ENCODE measurements at places on chromosomes 7 and 10.

GRCh38 chr10:44897049-44897448 lies 14.1 kb upstream of the TMEM72 start:
- no peak for DNase-seq

- no peak for DNase-seq
Measured at GRCh38 chr10:31720546-31720945, 208.1 kb downstream of the ARHGAP12 start.

GRCh38 chr7:50531928-50532327 lies 33.3 kb downstream of the DDC start:
- no peak for DNase-seq

- no peak for DNase-seq
Measured at GRCh38 chr10:64283621-64284020, 762.4 kb downstream of the REEP3 start.

GRCh38 chr7:18167815-18168214 lies 140.2 kb upstream of the PRPS1L1 start:
- no peak for DNase-seq

DNA sequence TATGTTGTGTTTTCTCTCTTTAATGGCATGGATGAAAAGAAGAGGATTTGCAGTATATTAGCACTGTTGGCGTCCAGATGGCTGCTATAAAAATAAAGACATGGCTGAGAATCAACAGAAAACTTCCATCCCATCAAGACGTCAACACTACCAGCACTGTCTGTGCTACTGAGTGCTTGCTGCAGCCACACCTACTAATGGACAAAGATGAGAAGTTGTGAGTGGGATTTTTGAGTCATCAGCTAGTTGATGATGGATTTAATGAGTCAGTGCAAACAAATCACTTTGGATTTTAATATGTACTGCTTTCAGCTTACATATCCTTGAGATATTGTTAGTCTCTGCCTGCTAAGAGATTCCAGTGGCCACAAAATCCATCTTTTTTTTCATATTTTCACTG lies 631.0 kb upstream of the ANKRD30A start:
- no peak for DNase-seq

GRCh38 chr7:55515569-55516279 lies 56.6 kb downstream of the VOPP1 start:
- DNase-seq, result no peak

GRCh38 chr7:99478464-99479440 lies 6.1 kb downstream of the ZNF789 start:
- DNase-seq, result no peak

DNA sequence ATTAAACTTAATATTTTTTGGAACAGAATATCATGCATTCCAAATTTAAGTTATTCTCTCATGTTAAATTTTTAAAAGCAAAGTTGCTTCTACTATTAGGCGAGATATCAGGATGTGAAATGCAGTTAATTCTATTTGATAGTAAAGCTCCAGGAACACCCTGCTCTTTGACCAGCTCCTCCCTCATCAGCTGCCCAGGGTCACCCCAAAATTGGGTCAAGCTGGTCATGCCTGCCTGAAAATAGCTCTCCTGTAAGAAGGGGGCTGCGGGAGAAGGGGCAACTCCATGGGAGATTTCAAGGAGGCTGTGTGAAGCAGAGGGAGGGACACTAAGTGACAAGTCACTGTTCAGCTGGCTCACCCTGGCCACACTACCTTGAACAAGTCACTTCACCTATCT lies 5.9 kb downstream of the PPP1R3C start:
- no peak for DNase-seq

GRCh38 chr7:134705716-134706115 lies 59.1 kb downstream of the BPGM start:
- no peak for DNase-seq

DNA sequence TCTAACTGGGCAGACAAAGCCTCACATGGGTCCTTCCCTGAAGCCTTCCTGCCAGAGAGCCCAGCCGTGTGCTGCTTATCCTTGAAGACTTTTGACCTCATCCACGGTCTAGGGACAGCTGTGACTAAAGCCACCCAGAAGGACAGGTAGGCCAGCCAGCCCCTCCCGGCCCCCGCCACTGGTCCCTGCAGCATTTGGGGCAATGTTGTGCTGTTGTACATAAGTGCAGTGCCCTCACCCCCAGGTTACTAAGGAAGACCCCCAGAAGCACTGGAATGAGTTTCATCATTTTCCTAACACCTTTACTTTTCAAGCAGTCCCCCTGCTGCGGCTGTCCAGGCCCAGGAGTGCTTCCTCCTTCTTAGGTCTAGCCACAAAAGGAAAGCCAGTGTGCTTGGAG lies 43.0 kb downstream of the TMEM209 start:
- DNase-seq, result no peak

DNA sequence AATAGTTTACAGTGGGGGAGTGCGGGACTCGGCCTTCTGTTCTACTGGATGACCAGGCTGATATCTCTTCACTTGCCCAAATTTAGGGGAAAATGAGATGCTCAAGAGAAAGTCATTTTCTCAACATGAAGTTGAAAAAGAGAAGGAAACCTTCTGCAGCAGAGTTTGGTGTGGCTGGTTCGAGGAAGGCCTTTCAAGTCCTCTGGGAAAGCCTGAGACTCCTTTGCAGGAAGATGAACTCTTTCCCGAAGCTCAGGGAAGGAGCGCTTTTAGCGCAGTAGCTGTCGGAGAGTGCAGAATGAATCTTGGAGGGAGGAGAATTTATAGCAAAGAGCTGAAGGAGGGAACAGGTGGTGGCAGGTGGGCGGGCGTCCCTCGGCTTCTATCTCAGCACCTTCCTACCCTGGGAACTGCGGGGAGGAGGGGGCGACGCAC lies at the start of gene ATOH7:
TSS of gene ATOH7 (minus strand) at position 297 of the 435 bp plus-strand sequence. CDS start 436 bp downstream, outside the sequence.
- no peak for DNase-seq

GRCh38 chr10:52226197-52226847 lies 87.8 kb upstream of the DKK1 start:
- no peak for DNase-seq

GRCh38 chr7:155885167-155886155 lies 73.2 kb upstream of the SHH start:
- DNase-seq, result no peak

- DNase-seq, result no peak
Measured at GRCh38 chr10:70109064-70109729, 23.4 kb downstream of the AIFM2 start.

DNA sequence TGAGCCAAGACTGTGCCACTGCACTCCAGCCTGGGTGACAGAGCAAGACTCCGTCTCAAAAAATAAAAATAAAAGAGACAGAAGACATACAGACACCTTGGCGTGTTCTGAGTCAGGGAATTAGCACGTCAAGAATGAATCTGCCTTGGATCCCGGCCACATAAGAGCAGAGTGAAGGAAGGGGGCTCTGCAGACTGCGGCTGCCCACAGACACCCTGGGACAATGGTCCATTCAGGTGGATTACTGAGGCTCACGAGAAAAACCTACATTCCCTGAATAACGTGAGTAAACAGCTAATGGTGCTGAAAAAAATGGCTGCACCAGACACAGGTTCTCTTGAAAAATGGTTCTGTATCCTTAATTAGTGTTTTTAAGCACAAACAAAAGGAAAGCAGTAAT lies 100.1 kb upstream of the FGFR2 start:
- DNase-seq, result no peak

GRCh38 chr7:156505876-156506275 lies 134.7 kb upstream of the RNF32 start:
- no peak for DNase-seq

DNA sequence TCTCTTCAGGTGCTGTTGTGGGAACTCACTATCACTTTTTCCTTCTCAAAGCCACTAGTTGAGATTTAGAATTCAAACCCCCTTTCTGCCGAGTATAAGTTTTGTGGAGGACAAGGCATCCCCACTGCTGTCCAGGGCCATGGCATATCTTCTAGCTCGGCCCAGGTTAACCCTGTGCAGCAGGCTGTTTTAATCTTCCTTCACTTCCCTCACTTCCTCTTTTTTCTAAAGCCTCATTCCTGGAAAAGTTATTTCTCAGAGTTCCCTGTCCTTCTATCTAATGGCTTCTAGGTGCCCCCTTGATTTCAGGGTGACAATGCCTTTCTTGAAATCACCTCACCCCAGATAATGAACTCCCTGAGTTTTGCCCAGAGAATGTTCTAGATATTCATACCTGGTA lies 222.3 kb downstream of the SNX10 start:
- no peak for DNase-seq

- DNase-seq, result no peak
Measured at GRCh38 chr10:14782691-14783363, 8.1 kb upstream of the FAM107B start.

DNA sequence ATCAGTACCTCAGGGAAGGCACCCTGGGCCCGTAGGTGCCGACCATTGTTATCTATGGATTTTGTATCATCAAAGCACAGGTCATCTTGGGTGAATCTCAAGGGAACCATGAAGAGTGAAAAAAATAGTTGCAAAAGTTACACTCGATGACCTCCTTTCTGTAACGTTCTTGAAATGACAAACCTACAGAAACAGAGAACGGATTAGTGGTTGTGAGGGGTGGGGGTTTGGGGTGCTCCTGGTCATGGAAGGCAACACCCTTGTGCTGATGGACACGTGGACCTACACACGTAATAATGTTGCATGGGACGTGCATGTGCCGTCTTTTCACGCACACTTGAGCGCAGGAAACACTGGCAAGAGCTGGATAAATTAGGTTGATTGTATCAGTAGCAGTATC lies 655.9 kb downstream of the SDK1 start:
- no peak for DNase-seq

DNA sequence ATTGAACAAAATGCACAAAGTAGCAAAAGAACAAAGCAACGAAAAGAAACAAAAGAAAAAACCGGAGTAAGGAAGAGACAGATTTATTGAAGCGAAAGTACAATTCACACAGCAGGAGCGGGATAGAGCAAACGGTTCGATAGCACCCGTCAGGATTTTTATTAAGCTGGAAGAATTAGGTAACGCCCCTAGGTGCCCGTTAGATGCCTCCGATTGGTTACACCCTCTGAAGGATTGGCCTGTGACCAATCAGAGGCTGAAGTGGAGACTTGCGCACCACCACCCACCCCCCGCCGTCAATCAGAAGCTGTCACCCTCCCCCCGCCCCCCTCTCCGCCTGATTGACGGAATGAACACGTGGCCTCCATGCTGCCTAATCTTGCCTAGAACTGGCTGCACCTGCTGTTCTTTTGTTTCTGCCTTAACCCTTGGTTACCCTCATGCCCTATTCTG lies 16.8 kb downstream of the OCM2 start:
- no peak for DNase-seq

DNA sequence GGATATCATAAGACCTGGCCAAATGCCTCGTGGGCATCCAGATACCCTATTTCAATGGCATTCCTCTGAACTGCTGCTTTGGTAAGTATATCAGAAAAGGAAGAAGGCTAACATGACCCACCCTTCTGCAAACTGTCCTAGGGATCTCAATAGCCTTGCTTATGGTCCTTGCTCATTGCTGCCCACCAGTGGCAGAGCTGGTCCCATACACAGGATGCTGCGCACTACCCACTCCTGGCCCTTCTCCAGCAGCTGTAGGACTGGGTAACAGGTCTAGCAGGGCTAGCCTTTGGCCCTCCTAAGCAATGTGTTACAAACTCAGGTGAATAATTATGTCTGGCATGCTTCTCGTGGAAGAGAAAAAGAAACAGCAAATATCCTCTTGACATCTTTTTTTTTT lies 72.5 kb downstream of the C10orf90 start:
- no peak for DNase-seq

GRCh38 chr7:55326081-55326835 lies 38.9 kb upstream of the LANCL2 start:
- no peak for DNase-seq

DNA sequence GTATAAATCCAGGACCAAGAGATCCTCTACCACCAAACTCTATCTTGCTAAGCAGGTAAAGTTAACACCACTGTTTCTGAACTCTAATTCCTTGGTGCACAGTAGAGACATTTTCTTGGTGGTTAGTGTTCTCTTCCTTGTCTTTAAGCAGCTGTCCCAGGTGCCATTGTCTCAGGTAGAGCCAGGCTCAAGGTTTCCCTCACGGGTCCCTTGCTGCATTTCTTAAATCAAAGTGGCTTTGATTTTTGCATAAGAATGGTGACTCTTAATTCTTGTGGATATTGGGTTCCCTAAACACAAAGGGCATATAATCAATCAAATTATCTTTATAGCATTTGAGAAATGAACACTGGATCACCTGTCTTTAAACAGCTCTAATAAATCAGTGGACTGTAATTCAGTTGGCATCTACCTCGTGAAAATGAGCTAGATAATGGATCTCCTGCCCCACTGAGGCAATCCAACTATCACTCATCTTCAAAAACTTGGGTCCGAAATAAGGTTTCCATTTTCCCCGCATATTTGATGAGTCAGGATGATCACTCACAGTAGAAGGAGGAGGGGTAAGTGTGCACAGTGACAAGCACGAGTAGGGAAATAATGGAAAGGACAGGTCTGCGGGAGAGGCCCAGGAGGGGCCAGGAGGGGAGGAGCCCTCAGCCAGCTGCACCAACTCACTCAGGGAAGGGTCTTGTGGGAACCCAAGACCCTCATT lies 2.4 kb downstream of the ABCC2 start:
- no peak for DNase-seq

DNA sequence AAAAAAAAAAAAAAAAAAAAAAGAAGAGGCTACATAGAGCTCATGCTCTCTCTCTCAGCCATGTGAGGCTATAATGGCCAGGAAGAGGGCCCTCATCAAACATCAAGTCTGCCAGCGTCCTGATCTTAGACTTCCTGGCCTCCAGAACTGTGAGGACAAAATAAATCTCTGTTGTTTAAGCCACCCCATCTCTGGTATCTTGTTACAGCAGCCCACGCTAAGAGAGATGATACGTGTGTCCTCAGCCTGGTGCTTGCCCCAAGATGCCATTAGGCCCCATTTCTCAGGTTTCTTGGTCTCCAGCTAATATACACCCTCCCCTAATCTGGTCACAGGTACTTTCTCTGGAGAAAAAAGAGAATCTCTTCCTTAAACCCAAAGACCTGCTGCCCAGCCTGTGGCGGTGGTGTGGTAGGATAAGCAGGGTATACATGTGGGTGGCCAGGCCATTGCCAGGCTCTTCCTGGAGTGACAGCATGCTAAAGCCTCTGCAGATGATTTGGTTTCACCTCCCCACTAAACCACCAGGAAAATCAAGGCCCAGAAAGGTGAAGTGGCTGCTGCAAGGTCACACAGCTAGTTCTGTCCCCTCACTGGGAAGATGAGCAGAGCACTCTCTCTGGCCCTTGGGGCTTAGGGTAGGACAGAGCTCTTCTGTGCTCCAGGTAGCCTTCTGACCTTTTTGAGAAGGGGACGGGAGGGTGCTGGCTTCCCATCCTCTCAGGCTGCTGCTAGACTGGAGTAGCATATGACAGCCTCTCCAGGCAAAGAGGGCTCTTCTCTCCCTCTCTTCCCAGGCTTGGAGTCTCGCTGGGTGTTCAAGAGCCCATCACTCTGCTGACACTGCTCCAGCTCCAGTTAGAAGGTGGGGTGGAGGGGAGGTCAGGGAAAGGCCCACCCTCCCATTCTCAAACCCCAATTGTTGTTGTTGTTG lies 5.2 kb downstream of the SPOCK2 start:
- DNase-seq, result no peak

GRCh38 chr7:122485856-122486255 lies 181.3 kb upstream of the FEZF1 start:
- no peak for DNase-seq

DNA sequence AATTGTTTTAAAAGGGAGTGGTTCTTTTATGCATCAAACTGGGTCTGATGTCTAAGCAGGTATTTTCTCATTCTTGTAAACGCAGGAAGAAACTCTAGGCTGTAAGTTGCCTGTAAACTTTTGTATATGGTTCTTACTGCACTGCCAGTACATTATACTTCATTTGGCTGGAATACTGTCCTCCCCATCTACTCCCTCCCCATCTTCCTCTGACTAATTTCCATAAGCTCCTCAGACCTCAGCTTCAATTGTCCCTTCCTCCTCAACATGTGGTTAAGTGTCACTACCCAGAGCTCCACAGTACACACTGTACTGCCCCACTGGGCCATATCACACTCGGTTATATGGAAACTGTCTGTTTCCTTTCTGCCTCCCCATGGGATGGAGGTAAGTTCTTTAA lies 161.4 kb upstream of the MDFIC start:
- DNase-seq, result no peak
